ENCODE measurements at places on chromosomes 12 and 14.

GRCh38 chr14:60164712-60165546 lies at the start of gene DHRS7:
TSS of gene DHRS7 (minus strand) at chr14:60165398. CDS start at chr14:60165309, 89 bp downstream.
- DNase-seq, result peak; percentile 84

GRCh38 chr12:52916216-52916615 lies 11.3 kb upstream of the KRT8 start:
- DNase-seq, result no peak

DNA sequence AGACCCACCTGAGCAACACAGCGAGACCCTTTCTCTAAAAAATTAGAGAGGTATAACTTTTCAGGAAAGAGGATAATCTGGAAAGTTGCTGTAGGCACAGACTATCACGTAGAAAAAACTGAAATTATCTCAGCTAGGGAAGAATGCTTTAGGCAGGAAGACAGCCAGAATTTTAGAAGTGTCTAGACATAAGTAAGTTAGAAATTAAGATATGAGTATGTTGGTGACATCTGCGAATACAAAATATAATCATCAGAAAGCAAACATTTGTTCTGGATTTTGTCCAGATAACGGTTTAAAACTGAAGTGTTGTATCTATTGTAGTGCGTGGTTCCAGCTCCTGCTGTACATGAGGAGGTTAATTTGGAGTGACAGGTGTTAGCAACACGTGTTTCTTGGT lies 123.2 kb downstream of the FBXL14 start:
- peak; percentile 43 for DNase-seq

DNA sequence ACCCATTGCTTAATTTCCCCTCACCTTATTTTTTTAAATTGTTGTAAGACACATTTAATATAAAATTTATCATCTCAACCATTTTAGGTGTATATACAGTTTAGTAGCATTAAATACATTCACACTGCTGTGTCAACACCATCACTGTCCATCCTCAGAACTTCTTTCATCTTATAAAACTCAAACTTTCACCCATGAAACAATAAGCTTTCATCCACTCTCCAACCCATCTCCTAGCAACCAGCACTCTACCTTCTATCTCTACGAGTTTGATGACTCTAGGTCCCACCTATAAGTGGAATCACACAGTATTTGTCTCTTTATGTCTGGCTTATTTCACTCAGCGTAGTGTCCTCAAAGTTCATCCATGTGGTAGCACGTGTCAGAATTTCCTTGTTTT lies 75.5 kb downstream of the TBX3 start:
- no peak for DNase-seq

DNA sequence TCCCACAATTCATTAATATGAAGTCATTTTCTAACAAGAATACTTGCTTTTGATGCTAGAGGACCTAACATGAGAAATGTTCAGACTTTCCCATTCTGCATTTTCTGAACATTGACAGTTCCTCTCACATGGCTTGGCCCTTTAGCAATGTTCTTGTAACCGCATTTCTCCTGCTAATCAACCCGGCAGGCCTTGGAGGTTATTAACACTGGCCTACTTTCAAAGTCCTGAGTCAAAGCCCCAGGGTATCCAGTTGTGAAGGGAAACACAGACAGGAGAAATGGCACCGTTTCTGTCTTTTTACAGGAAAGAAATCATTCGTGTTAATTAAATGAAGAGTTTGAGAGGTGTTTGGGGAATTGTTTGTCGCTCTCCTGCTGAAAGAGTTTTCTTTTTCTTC lies 446.5 kb upstream of the MIS18BP1 start:
- DNase-seq, result no peak

DNA sequence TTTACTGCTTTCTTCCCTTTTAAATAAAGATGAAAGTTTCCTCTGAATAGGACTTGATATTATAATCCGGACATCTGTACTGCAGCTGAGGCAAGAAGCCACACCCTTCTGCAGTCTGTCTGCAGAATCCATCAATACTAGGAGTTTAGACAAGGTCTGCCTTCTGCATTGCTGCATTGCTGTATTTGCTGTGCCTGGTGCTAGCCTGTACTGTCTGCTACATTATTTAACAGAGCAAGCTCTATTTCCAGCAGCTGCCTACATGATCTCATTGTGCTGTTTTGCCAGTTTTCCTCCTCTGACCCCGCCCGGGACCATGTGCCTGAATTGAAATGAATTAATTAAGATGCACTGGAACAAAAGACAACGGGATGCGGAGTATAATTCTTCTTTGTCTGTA lies 1.7 kb downstream of the TUBA1A start:
- DNase-seq, result peak; percentile 5

DNA sequence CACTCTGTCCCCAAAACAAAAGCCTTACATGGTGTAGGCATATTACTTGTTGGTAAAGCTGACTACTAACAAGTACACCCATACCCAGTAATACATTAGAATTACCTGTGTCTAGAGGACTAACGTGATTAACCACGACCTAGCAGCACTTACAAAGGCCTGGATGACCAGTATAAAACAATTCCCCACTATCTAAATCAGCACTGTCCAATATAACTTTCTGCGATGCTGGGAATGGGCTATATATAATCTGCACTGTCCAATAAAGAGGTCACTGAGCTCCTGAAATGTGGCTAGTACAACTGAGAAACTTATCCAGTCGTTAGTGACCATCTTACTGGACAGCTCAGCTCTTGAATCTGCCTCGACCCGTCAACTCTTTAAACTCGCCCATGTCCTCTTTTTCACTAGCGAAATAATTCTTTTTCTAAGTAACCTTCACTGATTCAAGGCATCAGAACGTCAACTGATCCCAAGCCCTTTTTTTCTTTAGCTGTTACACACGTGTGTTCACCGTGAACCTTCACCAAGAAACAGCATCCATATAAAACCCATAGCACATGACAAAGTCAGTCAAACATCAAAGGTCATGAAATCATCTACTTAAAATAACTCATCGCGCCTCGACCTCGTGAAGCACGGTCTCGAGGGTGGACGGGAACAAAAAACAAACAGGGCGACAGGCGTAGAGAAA lies 905 bp upstream of the CIPC start:
- DNase-seq, result peak; percentile 71

DNA sequence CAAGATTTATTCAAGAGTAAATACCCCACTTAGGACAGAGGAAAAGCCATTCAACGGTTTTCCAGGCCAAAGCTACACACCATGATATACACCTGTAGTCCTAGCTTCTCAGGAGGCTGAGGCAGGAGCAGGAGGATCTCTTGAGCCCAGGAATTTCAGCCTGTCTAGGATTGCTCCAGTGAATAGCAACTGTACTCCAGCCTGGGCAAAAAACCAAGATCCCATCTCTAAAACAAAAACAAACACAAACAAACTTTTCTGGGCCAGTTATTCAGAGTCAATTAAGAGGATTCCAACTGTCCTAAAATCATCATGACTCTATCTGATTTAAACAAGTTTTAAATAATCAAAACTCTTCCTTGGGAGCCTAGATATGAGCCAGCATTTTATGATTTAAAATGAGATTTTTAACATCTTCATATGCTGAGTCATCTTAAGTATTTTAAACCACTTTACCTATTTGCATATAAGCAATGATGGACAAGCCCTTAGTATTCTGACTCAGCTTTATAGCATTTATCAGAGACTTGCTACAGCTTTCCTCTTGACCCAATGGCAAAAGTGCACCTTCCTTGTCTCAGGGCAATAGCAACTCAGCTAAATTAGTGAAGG lies 77.1 kb downstream of the KCNMB4 start:
- DNase-seq, result no peak

- peak; percentile 66 for DNase-seq
These were observed 48.1 kb upstream of the BCL11B start for GRCh38 chr14:99320105-99320572.

GRCh38 chr12:110349514-110350151 lies 53.9 kb downstream of the ANAPC7 start:
- no peak for DNase-seq

GRCh38 chr14:89956661-89957009 lies 908 bp downstream of the TDP1 start:
- DNase-seq, result no peak

- DNase-seq, result peak; percentile 64
These were observed 36.6 kb upstream of the PIK3C2G start for GRCh38 chr12:18224745-18225144.

GRCh38 chr12:92467886-92468285 lies 234.9 kb upstream of the PLEKHG7 start:
- DNase-seq, result no peak

GRCh38 chr14:36518031-36518585 lies 1.9 kb downstream of the NKX2-1 start:
- DNase-seq, result peak; percentile 82

- DNase-seq, result no peak
These were observed 20.2 kb upstream of the CLEC4D start for GRCh38 chr12:8493084-8493483.

- no peak for DNase-seq
These were observed 1127.0 kb downstream of the BCL11B start for GRCh38 chr14:98144964-98145363.

DNA sequence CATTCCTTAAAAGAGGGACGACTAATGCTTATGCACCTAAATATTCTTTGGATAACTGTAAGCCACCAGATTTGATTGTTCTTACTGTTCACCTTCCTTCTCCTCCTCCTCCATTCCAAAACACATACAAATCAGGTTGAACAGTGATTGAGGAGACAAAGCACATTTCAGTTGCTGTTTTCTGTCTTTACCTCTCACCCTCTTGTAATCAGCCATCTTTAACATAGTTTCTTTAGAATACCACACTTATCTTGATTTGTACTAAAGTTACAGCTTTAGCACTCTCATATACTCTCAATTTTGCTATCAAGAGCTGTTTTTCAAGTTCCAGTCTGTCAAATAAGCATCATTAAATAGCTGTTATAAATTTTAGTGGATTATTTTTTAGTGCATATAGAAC lies 338.3 kb upstream of the RGS6 start:
- DNase-seq, result no peak

DNA sequence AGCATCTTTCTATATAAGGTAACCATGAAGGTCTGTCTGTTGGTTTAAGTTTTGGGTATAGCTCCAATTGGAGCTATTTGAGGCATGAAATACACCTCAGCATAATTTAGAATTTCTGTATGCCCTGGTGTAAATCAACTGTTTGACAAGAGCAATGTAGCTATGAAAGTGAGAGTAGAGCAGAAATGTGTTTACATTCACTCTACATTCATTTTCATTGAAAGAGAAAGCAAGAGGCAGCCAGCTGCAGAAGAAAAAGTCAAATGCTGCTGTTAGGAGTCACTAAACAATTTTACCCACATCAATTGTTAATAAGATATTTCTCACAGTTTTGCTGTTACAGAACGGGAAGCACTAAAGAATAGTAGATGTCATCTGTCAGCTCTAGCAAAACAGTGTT lies 252.5 kb downstream of the SLC6A15 start:
- DNase-seq, result no peak

DNA sequence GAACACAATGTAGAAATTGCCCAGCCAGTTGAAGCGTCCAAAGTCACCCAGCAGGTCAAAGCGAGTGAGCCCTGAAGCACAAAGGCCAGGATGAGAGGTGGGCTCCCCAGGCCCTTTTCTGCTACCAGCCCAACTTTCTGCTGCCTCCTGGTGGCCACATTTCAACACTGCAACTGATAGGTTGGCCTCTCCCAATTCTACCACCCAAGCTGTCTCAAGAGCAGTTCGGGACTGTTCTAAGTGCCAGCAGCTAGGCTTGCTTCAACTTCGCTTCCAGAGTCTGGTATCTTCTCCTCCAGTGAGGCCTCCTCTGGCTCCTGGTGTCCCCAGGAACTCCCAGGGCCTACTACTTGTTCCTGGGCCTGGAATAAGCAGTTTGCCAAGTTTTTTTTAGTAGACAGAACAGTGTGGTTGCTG lies 3.4 kb upstream of the DHH start:
- DNase-seq, result no peak

GRCh38 chr12:53484686-53485575 lies 14.3 kb downstream of the MAP3K12 start:
- DNase-seq, result no peak

- DNase-seq, result no peak
These were observed 646 bp downstream of the ST8SIA1 start for GRCh38 chr12:22333713-22334409.

DNA sequence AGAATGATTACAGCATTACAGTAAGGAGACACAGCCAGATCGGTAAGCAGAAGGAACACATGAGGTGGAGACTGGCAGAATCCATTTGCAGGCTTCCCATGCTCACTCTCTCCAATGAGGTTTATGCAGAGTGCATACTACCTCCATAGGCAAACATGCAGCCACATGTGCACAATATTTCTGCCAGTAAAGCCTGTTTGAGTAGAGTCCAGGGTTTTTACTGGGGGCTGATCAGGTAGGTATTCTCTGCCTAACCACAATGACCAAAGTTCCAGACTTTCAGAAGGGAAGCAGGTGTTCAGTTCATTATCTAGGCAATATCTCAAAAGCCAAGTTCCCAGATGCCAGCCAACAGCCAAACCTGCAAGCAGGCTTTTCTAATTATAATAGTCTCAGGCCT lies 31.1 kb downstream of the INTS13 start:
- no peak for DNase-seq

DNA sequence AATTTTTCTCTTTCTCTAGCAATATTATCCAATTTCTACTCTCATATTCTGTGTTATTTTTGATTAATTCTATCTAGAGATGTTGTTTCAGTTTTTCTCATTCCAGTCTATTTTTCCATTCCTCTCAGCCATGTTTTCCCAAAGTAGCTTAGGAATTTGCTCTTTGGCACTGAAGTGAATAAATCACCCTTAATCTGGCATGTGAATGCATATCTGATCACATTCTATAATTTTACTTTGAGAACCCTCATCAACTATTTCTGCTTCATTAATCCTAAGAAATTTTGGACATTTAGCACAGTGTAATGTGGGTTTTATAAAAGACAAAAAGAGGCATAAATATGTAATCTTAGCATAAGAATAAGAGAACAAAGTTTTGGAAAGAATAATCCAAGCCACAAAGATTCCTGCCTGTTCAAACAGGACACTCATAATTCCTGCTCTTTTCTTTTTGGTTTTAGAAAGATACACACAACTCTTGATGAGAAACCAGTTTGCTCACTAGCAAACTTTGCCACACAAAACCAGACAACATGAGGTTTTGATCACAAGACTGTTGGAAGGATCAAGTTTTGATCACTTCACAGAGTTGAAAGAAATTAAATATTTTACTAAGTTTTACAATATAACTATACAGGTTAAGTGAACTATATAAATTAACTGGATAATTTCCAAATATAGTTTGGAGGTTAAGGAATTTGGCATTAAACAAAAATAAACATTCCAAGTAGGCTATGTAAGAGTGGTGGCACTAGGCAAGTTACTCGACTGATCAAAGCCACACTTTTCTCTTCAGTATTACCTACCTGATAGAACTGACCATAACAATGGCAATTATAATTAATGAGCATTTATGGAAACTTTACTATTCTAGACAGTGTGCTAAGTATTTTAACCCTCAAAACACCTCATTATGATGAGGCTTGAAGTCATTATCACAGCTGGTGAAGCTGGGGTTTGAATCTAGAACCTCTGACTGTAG lies 226.6 kb upstream of the TMTC1 start:
- DNase-seq, result no peak

- DNase-seq, result no peak
These were observed 1.3 kb downstream of the ARID4A start for GRCh38 chr14:58299401-58300330.

GRCh38 chr12:109752117-109753053 lies 38.8 kb downstream of the FAM222A start:
- no peak for DNase-seq

- DNase-seq, result no peak
These were observed 98.7 kb downstream of the BBS10 start for GRCh38 chr12:76249501-76249900.

- DNase-seq, result no peak
These were observed 53.7 kb downstream of the RNF34 start for GRCh38 chr12:121453629-121454028.

- DNase-seq, result no peak
These were observed 465.5 kb upstream of the ATP2B1 start for GRCh38 chr12:90174198-90174510.

- no peak for DNase-seq
These were observed 444.6 kb upstream of the CCDC196 start for GRCh38 chr14:66041582-66041981.
